H1 (cell line): ENCODE measurements at places on chromosomes 7 and 10. TPM values are rescaled to one million over a fixed set of nuclear protein-coding genes. Genes with fewer than 3 reads are reported as not detected.

Gene PDK4
- polyA plus RNA-seq, result not detected in 2 replicates

Gene CCDC126
- 1.4 and 2.0 TPM in 2 replicates for polyA plus RNA-seq

Gene TAS2R16
- polyA plus RNA-seq, result not detected in 2 replicates

GRCh38 chr7:22712999-22713398 lies 14.0 kb upstream of the IL6 start:
- DNase-seq, result no peak

Gene TMEM236
- polyA plus RNA-seq, result 0.02 TPM in 2 replicates

Gene GNAT3
- not detected in 2 replicates for polyA plus RNA-seq

Gene CDNF
- 0.27 and 0.67 TPM in 2 replicates for polyA plus RNA-seq

Gene CFTR
- polyA plus RNA-seq, result 0.27 and 1.6 TPM in 2 replicates

Gene AQP1
- 0.18 and 0.19 TPM in 2 replicates for polyA plus RNA-seq
